ENCODE measurements at places on chromosomes 1 and 21.
A peak's percentile ranks its signal among the peaks of the same experiment; 100 is the strongest.

GRCh38 chr1:11671544-11672286 lies 7.7 kb downstream of the FBXO6 start:
- no peak overlapping the region for H3K4me3 ChIP-seq
- H3K27me3 ChIP-seq = no peaks in the 10 kb centered on the region
- H3K36me3 ChIP-seq = peaks cover 49% of the 10 kb centered on the region

DNA sequence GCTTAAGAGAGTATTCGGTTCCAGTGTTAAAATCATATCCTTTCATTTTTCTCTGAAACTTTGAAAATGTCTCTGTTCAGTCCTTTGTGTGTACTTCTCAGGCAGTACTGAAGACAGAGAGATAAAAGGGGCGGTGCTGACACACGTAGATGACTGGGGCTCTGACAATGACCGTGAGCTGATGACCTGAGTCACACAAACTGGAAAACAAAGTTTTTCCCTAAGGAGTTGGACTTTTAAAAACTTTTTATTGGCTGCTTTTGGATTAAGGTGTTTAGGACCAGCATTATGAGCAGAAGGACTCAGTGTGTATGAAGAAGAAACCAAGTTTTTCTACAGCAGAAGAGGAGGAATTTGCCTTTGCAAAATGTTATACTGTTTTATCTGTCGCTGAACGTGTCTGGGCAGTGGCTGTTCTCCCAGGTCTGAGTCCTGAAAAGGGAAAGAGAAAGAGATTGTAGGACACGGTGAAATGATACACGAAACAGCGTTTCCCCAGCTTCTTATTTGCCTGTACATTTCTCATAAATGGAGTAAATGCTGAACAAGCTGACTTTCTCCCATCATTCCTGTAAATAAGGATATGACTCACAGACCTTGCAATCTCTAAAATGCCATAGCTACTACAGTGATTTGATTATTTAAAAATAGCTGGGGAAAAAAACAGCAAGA lies 51.5 kb downstream of the MAP3K7CL start:
- no peaks in the 10 kb centered on the region for H3K4me1 ChIP-seq
- no peaks in the 10 kb centered on the region for H3K36me3 ChIP-seq
- no peak overlapping the region for H3K4me3 ChIP-seq
- no peak overlapping the region for H3K27ac ChIP-seq
- DNase-seq = no peak
- H3K27me3 ChIP-seq = no peaks in the 10 kb centered on the region

DNA sequence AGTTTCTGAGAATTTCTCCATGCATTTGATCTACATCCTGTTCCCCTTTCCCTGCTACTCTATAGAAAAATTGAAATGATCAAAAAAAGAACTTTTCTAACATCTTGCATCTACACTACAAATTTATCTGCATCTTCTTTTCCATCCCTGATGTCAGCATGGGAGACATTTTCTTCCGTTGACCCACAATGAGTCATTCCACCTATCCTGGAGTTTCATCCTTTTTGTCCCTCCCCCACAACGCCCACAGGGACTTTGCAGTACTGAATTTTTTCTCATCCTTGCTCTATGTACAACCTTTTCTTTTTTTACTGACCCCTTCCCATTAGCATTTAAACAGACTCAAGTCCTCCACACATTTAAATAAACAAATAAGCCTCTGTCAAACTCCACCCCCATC lies 112.2 kb upstream of the MROH9 start:
- no peaks in the 10 kb centered on the region for H3K36me3 ChIP-seq
- H3K27ac ChIP-seq = no peak overlapping the region
- no peaks in the 10 kb centered on the region for H3K27me3 ChIP-seq

- H3K4me3 ChIP-seq = peak overlapping the region; percentile 15
- DNase-seq = peak; percentile 3
- H3K27ac ChIP-seq = no peak overlapping the region
- peaks cover 17% of the 10 kb centered on the region for H3K27me3 ChIP-seq
These were observed 2.8 kb upstream of the CD1D start for GRCh38 chr1:158177700-158178450.

DNA sequence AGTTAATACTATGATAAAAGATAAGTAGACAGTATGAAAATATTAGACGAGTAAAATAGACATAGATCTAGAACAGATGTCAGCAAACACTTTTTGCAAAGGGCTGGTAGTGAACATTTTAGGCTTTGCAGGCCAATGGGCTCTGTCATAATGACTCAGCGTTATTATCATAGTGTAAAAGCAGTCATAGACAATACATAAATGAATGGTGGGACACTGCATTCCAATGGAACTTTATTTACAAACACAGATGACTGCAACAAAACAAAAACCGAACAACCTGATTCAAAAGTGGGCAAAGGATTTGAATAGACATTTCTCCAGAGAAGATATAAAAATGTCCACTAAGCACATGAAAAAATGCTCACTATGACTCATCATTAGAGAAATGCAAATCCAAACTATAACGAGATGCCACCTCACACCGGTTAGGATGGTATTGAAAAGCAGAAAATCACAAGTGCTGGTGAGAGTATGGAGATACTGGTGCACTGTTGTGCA lies 7.3 kb downstream of the GSTM5 start:
- no peak for DNase-seq
- H3K4me3 ChIP-seq = no peak overlapping the region
- H3K4me1 ChIP-seq = no peaks in the 10 kb centered on the region

- H3K4me3 ChIP-seq = no peak overlapping the region
- H3K27me3 ChIP-seq = no peaks in the 10 kb centered on the region
- no peaks in the 10 kb centered on the region for H3K36me3 ChIP-seq
- no peak overlapping the region for H3K27ac ChIP-seq
- H3K4me1 ChIP-seq = peaks cover 16% of the 10 kb centered on the region
These were observed 4.3 kb downstream of the TAF5L start for GRCh38 chr1:229621663-229622062.

GRCh38 chr1:72366466-72366865 lies 84.1 kb upstream of the NEGR1 start:
- peaks cover 2% of the 10 kb centered on the region for H3K4me1 ChIP-seq
- H3K27ac ChIP-seq = no peak overlapping the region
- no peak for DNase-seq
- H3K27me3 ChIP-seq = no peaks in the 10 kb centered on the region
- H3K4me3 ChIP-seq = no peak overlapping the region
- no peaks in the 10 kb centered on the region for H3K36me3 ChIP-seq

DNA sequence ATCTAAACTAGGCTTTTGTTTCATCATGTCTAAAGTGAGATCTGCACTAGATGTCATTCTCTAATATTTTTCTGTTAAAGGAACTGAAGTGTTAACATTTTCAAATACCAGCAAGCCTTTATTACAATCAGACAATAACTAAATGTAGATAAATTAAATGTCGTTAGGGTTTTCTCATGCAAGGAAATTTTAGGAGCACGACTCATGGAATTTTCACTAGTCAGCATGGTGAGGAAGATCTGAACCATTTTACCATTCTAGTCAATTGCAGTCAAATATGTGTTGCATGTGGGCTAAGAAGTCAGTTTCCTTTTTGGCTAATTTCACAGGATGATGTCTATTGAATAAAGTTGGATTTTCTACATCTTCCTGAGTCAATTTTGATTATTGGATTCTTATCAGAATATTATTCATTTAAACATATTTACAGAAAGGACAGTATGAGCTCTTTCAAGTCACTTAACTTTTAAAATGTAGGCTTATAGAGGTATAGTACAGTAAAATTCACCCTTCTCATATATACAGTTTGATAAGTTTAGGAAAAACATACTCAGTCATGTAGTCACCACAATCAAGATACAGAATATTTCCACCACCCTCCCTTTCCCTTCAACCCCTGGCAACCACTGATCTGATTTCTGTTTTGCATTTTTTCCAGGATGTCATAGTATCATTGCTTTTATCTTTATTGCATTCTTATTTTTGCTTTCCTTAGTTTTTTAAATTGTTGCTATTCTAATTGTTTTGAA lies 9.2 kb downstream of the GCSAML start:
- H3K27ac ChIP-seq = no peak overlapping the region
- no peaks in the 10 kb centered on the region for H3K4me1 ChIP-seq
- DNase-seq = no peak
- H3K27me3 ChIP-seq = no peaks in the 10 kb centered on the region

Measured in natural killer cell (primary cell).